MCF 10A (cell line): ENCODE measurements at places on chromosomes 7 and 10. TPM values are rescaled to one million over a fixed set of nuclear protein-coding genes. Genes with fewer than 3 reads are reported as not detected.

Gene C10orf67
- total RNA-seq = 0.15 and 0.21 TPM in 2 replicates

Gene SEMA3E
- 0.29 and 0.51 TPM in 2 replicates for total RNA-seq

Gene CELF2
- 0.07 TPM in 1 of 2 replicates, not detected in the other for total RNA-seq

Gene PLEKHS1
- total RNA-seq = not detected in 2 replicates

Gene FXYD4
- not detected in 2 replicates for total RNA-seq

Gene NACAD
- not detected in 2 replicates for total RNA-seq

- no peak for DNase-seq
- H3K27me3 ChIP-seq = no peaks in the 10 kb centered on the region
- peaks cover 18% of the 10 kb centered on the region for H3K4me1 ChIP-seq
- H3K27ac ChIP-seq = no peak overlapping the region
These were observed 82.3 kb downstream of the HTR7 start for GRCh38 chr10:90775351-90776028.

GRCh38 chr7:13197501-13197900 lies 510.1 kb downstream of the ARL4A start:
- no peaks in the 10 kb centered on the region for H3K27me3 ChIP-seq
- no peak overlapping the region for H3K27ac ChIP-seq
- H3K36me3 ChIP-seq = no peaks in the 10 kb centered on the region
- DNase-seq = peak; percentile 58

- H3K4me3 ChIP-seq = peak within 1 kb of the TSS; percentile 85
- H3K27me3 ChIP-seq = no peaks in the 10 kb centered on the region
- peak; percentile 85 for DNase-seq
- H3K27ac ChIP-seq = peak within 1 kb of the TSS; percentile 86
- peaks cover 44% of the 10 kb centered on the region for H3K36me3 ChIP-seq
- H3K4me1 ChIP-seq = peaks cover 33% of the 10 kb centered on the region
These were observed at the start of gene ZNF655 for GRCh38 chr7:99558306-99559174. Gene ZNF655, plus strand, starts transcription at chr7:99558642. Its CDS starts 1,918 bp downstream, at chr7:99560560.

DNA sequence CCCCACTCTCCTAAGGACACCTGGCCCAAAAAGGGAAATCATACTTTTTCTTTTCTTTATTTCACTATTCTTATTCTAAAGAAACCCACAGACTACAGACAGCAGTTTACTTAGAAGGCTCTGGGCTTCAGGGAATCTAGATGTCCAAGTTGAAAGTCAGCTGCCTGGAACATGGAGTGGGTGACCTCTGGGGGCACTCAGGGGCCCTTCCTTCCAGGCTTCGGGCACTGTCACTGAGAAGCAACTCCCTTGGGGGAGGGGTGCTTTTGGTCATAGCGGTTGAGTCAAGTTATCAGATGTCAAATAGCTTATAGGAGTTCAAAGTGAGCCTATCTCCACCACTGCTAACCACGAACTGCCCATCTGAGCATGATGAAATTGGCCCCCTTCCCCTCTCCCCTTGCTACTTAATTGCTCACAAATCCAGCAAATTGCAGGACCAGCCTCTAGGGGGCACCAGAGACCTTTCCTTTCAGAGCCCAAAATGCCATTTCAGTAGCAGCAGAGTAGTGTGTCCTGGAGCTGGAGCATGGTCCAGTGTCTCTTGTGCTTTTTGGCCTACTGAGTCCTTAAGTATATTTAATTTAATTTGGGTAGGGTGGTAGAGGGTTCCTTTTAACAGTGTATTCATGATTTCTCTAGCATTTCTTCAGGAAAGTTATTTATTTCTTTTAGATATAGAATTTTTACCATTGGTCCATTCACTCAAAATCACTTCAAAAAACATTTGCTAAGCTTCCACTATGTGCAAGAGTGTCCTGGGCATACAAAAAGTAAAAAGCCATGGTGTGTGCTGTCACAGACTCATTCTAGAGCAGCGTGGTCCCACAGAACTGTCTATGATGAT lies 463.8 kb downstream of the KCNMA1 start:
- peak; percentile 77 for DNase-seq
- H3K4me3 ChIP-seq = no peak overlapping the region
- peaks cover 5% of the 10 kb centered on the region for H3K4me1 ChIP-seq
- H3K27ac ChIP-seq = no peak overlapping the region
- H3K36me3 ChIP-seq = no peaks in the 10 kb centered on the region

DNA sequence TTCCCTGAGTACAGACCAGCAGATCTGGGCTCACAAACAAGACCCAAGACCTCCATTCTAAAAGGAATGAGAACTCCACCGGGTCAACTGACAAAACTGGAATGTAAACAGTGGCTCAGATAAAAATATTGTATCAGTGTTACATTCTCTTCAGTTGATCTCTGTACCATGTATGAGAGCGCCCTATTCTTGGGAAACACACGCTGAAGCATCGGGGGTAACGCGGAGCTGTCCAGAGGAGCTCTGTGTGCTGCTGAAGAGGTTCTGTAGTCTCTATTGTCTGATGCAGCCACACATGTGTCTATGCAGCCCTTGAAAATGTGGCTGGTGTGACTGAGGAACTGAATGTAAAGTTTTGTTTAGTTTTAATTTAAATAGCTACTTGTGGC lies 39.7 kb downstream of the HIPK2 start:
- peaks cover 52% of the 10 kb centered on the region for H3K36me3 ChIP-seq
- no peak for DNase-seq
- H3K27ac ChIP-seq = peak overlapping the region; percentile 87
- peaks cover 79% of the 10 kb centered on the region for H3K4me1 ChIP-seq
- no peak overlapping the region for H3K4me3 ChIP-seq
